ENCODE measurements at places on chromosomes 2 and 18. TPM values are rescaled to one million over a fixed set of nuclear protein-coding genes. Genes with fewer than 3 reads are reported as not detected.

GALNT14 gene
- total RNA-seq = 2.8 TPM

GRCh38 chr2:122255924-122256323, 500.5 kb downstream of the TSN start:
- no peaks in the 10 kb centered on the region for H3K36me3 ChIP-seq
- no peak for DNase-seq
- H3K4me3 ChIP-seq = no peak overlapping the region
- H3K27ac ChIP-seq = no peak overlapping the region
- no peaks in the 10 kb centered on the region for H3K4me1 ChIP-seq

- H3K27ac ChIP-seq = no peak overlapping the region
- DNase-seq = no peak
- H3K4me1 ChIP-seq = no peaks in the 10 kb centered on the region
- H3K27me3 ChIP-seq = no peaks in the 10 kb centered on the region
- no peaks in the 10 kb centered on the region for H3K36me3 ChIP-seq
Measured at GRCh38 chr18:57234346-57234745, 87.5 kb downstream of the BOD1L2 start.

DNA sequence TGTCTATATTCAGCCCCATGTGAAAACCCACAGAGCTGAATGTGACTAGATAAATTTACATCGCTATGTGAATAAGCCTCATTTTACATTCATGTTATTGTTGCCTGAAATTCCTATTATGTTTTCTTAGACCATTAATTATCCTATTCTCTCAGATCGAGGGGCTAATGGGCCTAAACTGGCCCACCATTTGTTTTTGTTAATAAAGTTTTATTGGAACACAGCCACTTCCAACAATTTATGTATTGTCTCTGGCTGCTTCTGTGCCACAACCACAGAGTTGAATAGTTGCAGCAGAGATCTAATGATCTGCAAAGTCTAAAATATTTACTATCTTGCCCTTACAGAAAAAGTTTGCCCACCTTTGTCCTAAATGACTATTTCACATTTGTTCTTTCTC, 61.0 kb downstream of the KLHL14 start:
- DNase-seq = no peak
- no peaks in the 10 kb centered on the region for H3K27me3 ChIP-seq
- H3K36me3 ChIP-seq = no peaks in the 10 kb centered on the region
- H3K4me1 ChIP-seq = no peaks in the 10 kb centered on the region
- no peak overlapping the region for H3K4me3 ChIP-seq

DNA sequence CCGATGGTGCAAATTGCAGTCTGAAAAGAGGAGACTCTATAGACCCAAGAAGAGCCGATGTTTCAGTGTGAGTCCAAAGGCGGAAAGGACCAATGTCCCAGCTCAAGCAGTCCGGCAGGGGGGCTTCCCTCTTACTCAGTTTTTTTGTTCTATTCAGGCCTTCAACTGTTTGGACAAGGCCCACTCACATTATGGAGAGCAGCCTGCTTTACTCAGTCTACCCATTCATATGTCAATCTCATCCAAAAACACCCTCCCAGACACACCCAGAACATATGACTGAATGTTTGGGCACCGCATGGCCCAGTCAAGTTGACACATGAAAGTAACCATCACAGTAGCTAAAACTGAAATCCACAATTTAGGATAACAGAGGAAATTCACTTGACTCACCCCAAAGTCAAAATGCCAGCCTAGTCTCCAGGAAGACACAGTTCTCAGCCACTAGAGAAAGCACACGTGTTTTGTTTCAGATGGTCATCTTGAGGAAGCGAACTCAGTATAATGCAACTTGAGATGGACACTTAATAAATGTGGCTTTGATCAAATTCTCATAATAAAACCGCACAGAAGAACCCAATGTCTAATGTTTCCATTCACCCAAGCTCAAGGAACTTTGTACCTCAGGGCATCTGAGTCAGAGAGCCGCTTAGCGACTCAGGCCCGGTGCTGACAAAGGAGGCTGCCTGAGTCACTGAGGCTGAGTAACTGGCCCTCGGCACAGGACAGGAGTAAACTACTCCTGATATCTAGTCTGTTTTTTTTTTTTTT, 2.4 kb downstream of the FHL2 start:
- H3K27ac ChIP-seq = peak overlapping the region; percentile 82
- DNase-seq = no peak
- no peaks in the 10 kb centered on the region for H3K4me1 ChIP-seq
- no peaks in the 10 kb centered on the region for H3K36me3 ChIP-seq
- H3K27me3 ChIP-seq = peaks cover 13% of the 10 kb centered on the region
- H3K4me3 ChIP-seq = no peak overlapping the region

DNA sequence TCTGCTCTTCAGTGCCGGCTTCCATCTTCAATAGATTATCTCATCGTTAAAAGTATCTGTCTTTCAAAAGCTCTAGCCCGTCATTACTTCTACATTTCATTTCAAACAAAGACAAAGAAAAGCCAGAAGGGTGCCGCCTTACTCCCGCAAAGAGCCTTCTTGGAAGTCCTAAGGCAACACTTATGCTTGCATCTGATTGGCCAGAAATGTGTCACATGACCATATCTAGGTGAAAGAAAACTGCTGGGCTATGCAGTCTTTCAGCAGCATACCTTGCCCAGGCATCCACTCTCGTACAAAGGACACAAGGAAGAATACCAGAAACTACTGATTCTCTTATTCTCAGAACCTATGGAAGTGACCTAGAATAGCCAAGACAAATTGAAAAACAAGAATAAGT, 217.1 kb upstream of the SLC35G4 start:
- no peaks in the 10 kb centered on the region for H3K27me3 ChIP-seq
- no peaks in the 10 kb centered on the region for H3K4me1 ChIP-seq
- no peak overlapping the region for H3K4me3 ChIP-seq
- DNase-seq = no peak
- no peaks in the 10 kb centered on the region for H3K36me3 ChIP-seq

DNA sequence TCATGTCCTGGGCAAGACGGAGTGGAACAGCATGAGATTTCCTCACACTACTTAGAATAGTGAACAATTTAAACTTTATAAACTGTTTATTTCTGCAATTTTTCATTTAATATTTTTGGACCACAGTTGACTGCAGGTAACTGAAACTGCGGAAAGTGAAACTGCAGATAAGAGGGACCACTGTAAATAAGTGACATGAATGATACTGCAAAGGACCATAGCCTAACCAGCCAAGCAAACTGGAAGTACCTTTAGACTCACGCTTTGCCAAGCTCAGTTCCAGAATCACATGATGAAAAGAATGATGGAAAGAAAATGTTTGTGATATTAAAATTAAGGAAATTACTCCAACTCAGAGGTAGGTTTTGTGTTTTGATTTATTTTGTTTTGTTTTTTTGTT, 94.6 kb upstream of the ITGA4 start:
- H3K4me3 ChIP-seq = no peak overlapping the region
- no peaks in the 10 kb centered on the region for H3K36me3 ChIP-seq
- no peaks in the 10 kb centered on the region for H3K27me3 ChIP-seq

GRCh38 chr18:392928-393573, 107.5 kb downstream of the COLEC12 start:
- H3K36me3 ChIP-seq = no peaks in the 10 kb centered on the region
- H3K4me3 ChIP-seq = no peak overlapping the region
- H3K27me3 ChIP-seq = no peaks in the 10 kb centered on the region
- H3K27ac ChIP-seq = no peak overlapping the region
- H3K4me1 ChIP-seq = peaks cover 18% of the 10 kb centered on the region

Data from lung (tissue), 17 donors.